ENCODE measurements at places on chromosomes 16 and 17.

- DNase-seq = no peak
Measured at GRCh38 chr17:76376318-76377133, 7.9 kb upstream of the SPHK1 start.

GRCh38 chr17:11612956-11613355 lies 14.7 kb downstream of the DNAH9 start:
- DNase-seq = no peak

DNA sequence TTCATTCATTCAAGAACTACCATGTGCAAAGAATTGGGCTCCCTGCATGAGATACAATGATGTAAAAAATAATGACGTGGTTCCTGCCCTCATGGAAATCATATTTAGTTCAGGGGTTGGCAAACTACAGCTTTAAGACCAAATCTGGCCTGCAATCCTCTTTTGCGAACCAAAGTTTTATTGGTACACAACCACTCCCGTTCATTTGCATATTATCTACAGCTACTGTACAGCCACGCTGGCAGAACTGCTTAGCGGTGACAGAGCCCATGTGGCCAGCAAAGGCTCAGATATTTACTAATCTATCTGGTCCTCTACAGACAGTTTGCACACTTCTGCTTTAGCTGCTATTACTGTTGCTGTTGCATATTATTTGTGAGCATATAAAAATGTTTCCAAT lies 167.7 kb downstream of the XYLT1 start:
- no peak for DNase-seq

GRCh38 chr17:60086818-60087591 lies 8.3 kb upstream of the HEATR6 start:
- DNase-seq = peak; percentile 88

DNA sequence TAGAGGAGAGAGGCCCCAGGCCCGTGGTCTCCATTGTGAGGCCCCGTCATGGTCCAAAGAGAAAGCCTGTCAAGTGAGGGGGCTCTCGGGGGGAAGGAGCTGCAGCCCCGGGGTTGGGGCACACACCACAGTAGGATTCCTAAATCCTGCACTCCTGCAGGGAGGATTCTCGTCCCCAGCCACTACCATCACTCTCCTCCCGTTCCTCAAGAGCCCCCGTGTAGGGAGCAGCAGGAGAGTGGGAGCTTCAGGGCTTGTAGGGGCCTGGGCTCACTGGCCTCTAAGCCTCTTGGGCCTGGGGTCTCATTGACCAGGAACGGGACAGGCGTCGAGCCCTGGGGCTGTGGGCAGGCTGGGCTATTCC lies 821 bp downstream of the C16orf86 start:
- no peak for DNase-seq

DNA sequence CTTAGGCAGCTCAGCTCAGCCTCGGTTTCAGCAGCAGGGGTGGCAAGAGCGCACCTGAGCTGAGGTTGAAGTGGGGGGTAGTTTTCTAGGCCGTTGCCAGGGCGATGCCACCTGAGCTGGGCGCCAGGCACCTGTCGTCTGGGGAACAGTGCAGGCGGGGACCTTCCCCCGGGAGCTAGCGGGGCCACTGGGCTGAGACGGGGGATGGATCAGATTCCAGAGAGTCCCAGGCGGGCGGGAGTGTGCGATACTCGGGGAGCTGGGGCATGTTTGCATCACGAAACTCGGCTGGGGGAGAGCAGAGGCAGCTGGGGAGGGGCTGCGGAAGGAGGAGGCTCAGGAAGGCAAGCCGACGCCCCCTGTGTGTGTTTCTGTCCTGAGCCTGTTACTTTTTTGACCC lies 477 bp upstream of the CLDN9 start:
- no peak for DNase-seq

GRCh38 chr17:74227271-74228080 lies 14.1 kb downstream of the TTYH2 start:
- no peak for DNase-seq

- no peak for DNase-seq
Measured at GRCh38 chr17:82868715-82869131, 28.9 kb upstream of the ZNF750 start.

DNA sequence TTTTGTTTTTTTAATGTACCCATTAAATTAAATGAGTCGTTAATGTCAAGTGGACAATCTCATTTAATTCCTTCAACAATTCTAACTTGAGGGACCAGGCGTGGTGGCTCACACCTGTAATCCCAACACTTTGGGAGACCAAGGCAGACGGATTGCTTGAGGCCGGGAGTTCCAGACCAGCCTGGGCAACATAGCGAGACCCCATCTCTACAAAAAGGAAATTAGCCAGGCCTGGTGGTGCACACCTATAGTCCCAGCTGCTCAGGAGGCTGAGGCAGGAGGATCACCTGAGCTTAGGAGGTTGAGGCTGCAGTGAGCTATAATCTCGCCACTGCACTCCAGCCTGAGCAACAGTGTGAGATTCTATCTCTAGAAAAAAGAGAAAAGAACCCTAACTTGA lies 20.7 kb upstream of the GSG1L start:
- DNase-seq = no peak

DNA sequence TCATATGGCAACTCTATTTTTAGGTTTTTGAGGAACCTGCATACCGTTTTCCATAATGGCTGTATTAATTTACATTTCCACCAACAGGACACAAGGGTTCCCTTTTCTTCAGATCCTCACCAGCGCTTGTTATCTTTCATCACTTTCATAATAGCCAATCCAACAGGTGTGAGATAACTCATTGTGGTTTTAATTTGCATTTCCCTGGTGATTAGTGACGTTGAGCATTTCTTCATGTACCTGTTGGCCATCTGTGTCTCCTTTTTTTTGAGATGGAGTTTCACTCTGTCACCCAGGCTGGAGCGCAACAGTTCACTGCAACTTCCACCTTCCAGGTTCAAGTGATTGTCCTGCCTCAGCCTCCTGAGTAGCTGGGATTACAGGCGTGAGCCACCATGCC lies 36.2 kb upstream of the ABCC3 start:
- DNase-seq = no peak

DNA sequence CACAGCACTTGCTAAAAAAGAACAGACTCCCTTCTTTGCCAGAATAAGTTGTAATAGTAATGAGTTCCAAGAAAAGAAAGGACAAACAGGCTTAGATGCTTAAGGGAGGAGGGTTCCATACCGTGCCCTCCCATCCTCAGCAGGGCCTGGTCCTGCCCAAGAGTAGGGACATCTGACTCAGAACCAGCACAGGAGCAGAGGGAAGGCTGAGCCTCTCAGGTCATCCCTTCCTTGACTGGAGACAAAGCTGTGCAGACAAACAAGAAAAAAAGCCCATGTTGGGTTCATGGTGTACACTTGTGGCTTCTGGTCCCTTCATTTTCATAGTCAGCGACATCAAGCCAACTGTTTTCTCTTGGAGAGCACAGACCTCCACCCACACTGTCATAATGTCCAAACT lies 44.2 kb upstream of the NDRG4 start:
- DNase-seq = no peak

- DNase-seq = no peak
Measured at GRCh38 chr17:79802736-79803420, 6.0 kb upstream of the CBX8 start.

DNA sequence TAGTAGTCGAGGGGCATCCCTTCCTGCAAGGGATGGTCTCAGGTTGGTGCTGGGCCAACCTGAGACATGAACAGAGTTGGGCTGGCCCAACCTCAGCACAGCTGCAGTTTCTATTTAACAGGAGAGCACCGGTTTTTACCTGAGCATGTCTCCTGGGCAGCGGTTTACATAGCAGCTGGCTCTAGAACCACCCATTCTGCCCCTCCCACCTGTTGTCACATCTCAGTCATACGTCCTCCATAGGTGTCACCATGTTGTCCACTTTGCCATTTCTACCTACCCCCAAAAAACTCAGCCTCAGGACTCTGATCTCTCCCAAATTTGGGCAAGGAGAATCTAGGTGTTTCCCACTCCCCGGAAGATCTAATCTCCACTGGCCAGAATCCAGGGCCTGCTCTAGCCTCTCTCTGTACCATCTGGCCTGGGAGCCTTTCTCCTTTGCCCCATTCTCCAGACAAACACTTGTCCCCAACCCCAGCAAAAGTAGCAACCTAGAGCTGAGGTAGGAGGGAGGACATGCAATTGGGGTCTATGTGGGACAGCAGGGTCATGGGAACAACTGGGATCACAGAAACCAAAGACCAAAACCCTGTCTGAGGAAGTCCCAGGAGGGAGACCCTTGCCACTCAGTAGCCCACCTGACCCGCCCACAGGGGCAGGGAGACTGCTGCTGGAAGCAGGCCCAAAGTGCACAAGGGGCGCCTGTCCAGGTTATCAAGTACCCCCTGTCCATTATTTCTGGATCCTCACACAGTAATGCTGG lies 19.1 kb downstream of the ETV4 start:
- no peak for DNase-seq

DNA sequence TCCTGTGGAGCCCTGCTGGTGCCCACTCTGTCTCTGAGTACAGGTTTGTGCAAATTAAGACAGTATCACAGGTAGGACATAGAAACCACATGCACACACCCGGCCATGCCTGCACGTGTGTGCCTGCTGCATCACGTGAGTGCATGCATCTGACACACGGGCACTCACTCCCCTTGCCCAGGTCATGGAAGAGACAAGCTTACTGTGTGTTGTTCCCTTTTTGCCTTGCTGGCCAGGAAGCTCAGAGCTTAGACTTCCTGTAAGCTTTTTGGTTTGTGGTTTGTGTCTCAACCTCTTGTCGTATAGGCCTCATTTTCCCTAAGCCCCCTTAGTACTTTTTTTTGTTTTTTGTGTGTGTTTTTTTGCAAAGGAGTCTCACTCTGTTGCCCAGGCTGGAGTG lies 25.0 kb downstream of the ZNF469 start:
- DNase-seq = no peak

DNA sequence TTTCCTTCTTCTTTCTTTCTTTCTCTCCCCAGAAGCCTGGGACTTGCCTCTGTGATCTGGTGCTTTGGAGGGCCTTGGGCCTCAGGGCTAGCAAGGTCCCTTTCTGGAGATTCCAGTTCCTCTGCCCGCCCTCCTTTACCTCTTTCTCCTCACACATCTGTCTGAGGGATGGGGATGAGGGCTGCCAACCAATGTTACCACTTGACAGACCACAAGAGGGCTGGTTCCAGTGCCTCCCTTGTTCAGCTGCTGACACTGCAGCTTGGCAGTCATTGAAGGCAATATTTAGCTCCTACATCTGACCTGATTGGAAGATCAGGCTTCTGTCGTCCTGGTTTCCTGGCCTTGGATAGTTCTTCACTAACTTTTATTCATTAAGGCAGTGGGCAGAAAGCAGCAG lies 3.6 kb upstream of the ZNF652 start:
- peak; percentile 54 for DNase-seq

DNA sequence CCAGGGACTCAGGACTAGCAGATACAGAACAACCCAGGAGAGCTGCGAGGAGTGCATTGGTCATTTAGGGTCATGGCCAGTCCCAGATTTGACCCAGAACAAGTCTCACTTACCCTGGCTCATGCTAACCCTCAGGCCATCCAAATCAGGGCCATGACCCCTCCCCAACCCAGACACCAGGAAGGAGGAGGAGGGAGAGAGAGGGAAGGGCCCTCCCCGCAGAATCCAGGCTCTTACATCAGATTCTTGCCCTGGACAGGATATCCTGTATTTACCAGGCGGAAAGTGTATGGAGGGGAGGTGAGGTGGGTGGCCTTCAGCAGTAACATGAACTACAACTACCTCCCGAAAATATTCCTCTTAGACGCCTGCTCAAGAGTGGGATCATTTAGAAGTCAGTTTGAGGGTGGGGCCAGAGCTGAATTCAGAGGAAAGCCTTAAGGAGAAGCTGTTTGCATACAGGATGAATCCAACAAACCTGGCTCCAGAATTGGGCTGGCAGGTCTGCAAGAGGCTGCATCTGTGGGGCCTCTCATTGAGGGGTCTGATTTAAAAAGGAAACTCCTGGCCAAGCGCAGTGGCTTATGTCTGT lies 2.1 kb downstream of the VAT1 start:
- DNase-seq = no peak

DNA sequence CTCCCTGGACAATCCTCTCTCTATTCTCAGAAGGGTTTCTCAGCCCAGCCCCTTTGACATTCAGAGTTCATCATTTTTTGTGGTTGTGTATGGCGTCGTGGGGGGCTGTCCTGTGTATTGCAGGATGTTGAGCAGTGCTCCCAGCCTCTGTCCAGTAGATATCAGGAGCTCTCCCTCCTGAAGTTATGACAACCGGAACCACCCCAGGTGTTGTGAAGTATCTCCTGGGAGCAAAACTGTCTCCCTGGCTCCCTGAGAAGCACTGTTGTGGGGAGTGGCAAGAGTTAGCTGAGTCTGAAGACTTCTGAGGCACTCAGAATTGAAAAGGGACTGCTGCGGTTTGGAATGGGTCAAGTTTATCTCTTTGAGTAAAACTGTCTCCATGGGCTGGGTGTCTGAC lies 55.9 kb upstream of the MGAT5B start:
- DNase-seq = no peak

DNA sequence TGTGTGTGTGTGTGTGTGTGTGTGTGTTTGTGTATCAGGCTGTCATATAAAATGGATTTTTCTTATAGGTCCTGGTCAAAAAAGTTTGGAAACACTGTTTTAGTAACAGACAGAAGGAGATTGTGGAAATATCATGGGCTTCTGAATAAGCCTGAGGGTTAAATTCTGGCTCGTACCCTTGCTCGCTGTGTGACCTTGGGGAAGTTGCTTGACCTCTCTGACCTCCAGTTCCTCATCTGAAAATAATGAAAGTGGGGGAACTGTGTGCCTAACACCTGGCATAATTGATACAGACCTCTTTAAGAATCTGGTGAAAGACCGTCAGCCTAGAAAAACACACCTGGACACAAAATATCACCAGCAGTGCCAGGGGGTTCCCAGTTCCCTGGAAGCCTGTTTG lies 25.6 kb upstream of the PIK3R6 start:
- DNase-seq = no peak

GRCh38 chr17:59844884-59845594 lies 47.7 kb downstream of the TUBD1 start:
- DNase-seq = peak; percentile 36

DNA sequence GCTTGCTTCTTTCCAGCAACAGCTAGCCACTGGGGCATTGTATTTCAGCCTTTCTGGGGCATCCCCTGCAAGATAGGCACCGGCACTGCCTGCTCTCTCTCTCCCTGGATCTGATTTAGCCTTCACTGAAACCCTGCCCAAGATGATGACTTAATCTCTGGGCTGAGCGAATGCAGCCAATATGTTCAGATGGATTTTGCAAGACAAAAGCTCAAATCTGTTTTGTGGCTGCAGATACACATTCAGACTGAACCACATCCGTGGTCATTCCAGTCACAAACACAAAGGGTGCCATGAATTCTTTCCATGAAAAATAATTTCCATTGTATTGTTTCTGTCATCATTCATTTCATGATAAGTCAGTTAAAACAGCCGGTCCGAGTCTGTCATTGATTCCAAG lies 24.2 kb downstream of the SOST start:
- DNase-seq = peak; percentile 92
